ENCODE measurements at places on chromosomes 7 and 10. TPM values are rescaled to one million over a fixed set of nuclear protein-coding genes. Genes with fewer than 3 reads are reported as not detected.

The PRSS1 gene
- 2.4 TPM for total RNA-seq

The SYNPO2L gene
- total RNA-seq, result 1.9 TPM

The TNKS2 gene
- total RNA-seq, result 47.7 TPM

The UPK3BL2 gene
- total RNA-seq, result 21.9 TPM

The ADAMTS14 gene
- 2.9 TPM for total RNA-seq

The UPP1 gene
- 16.1 TPM for total RNA-seq

The GATA3 gene
- 1.9 TPM for total RNA-seq

The MRPS24 gene
- total RNA-seq, result 46.0 TPM

The ZCWPW1 gene
- total RNA-seq, result 11.8 TPM

The HOXA2 gene
- total RNA-seq, result 0.24 TPM

The OR6V1 gene
- 1.7 TPM for total RNA-seq

The SCIN gene
- total RNA-seq, result 3.6 TPM

The MMP21 gene
- total RNA-seq, result not detected

The AASS gene
- total RNA-seq, result 46.5 TPM

The ANK3 gene
- total RNA-seq, result 79.4 TPM

The MSMB gene
- total RNA-seq, result not detected

The MCM10 gene
- 1.2 TPM for total RNA-seq

The LIMK1 gene
- total RNA-seq, result 11.3 TPM

The SPDYE9 gene
- 1.7 TPM for total RNA-seq

The LRRC17 gene
- 3.1 TPM for total RNA-seq

The DNAH11 gene
- total RNA-seq, result 11.1 TPM

The CHST3 gene
- total RNA-seq, result 30.8 TPM

The CNPY1 gene
- 0.96 TPM for total RNA-seq

The TBX20 gene
- 14.2 TPM for total RNA-seq

The NSUN6 gene
- total RNA-seq, result 17.8 TPM

The SORCS3 gene
- total RNA-seq, result 0.48 TPM

The TMEM130 gene
- total RNA-seq, result 0.48 TPM

The TNS3 gene
- 73.9 TPM for total RNA-seq

The RBM20 gene
- 2.2 TPM for total RNA-seq

The EGR2 gene
- 11.8 TPM for total RNA-seq

The SH2D4B gene
- 1.9 TPM for total RNA-seq

The GRM8 gene
- 4.1 TPM for total RNA-seq

The NODAL gene
- total RNA-seq, result 4.6 TPM

The PYROXD2 gene
- total RNA-seq, result 13.5 TPM

The APBB1IP gene
- total RNA-seq, result 1.4 TPM

The PIP gene
- total RNA-seq, result not detected

The PILRA gene
- not detected for total RNA-seq

The C10orf95 gene
- total RNA-seq, result not detected

The NUTM2E gene
- 1.4 TPM for total RNA-seq

The OTUD1 gene
- total RNA-seq, result 35.9 TPM

The PRR15 gene
- not detected for total RNA-seq

The SPDYE5 gene
- 4.8 TPM for total RNA-seq

The SRRM3 gene
- total RNA-seq, result 3.1 TPM

The ITIH5 gene
- total RNA-seq, result 72.5 TPM

The HTRA1 gene
- total RNA-seq, result 401 TPM

The ZEB1 gene
- total RNA-seq, result 227 TPM

The FLNC gene
- total RNA-seq, result 204 TPM

The ASZ1 gene
- total RNA-seq, result 4.8 TPM

The NUTM2B gene
- total RNA-seq, result 2.2 TPM

The CTAGE15 gene
- total RNA-seq, result not detected

The GBF1 gene
- 17.1 TPM for total RNA-seq

The SPAM1 gene
- 1.2 TPM for total RNA-seq

The OR2A7 gene
- not detected for total RNA-seq

The CHAT gene
- not detected for total RNA-seq

The ZNF503 gene
- 10.1 TPM for total RNA-seq

The UBE2D4 gene
- 7.7 TPM for total RNA-seq

The CLRN3 gene
- total RNA-seq, result not detected

The HABP2 gene
- 0.24 TPM for total RNA-seq

The MYL10 gene
- not detected for total RNA-seq

The SORCS1 gene
- 5.8 TPM for total RNA-seq

Measured in umbilical cord (tissue), 2 donors.